Cardiac septum (tissue), 1 donor: ENCODE measurements at places on chromosomes 6 and 20. TPM values are rescaled to one million over a fixed set of nuclear protein-coding genes. Genes with fewer than 3 reads are reported as not detected.

GRCh38 chr6:32603888-32604287 lies 14.2 kb upstream of the HLA-DRB1 start:
- no peak for DNase-seq

The NNAT gene
- not detected for total RNA-seq

DNA sequence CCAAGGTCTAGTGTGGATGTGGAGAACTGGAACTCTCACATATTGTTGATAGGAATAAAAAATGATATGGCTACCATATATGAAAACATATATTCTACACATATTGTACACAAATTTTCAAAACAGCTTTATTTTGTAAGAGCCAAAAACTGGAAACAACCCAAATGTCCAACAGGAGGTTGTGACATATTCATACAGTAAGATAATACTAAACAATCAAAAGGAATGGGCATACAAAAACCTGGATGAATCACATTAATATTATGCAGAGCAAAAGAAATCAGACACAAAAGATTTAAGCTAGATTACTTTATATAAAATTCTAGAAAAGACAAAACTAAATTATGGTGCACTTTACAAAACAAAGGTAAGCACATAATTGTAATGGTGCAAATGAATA lies 223.9 kb downstream of the SIM1 start:
- no peak for DNase-seq

DNA sequence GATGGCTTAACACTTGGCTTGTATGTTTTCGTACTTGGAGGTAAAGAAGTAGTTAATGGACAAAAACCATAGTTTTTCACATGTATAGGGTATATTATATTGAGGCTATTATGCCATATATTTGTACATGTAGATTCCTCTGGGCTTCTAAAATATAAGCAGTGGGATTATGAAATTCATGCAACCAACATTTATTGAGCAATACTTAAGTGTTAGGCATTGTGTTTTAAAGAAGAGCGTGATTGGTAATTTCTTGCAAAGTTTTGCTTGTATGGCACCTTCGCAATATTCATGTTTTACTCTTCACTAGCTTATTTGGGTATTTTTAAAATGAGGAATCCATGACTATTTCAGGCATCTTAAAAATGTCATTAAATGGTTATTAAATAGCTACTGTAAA lies 2.5 kb downstream of the TULP4 start:
- no peak for DNase-seq

The KIF25 gene
- total RNA-seq = 0.24 TPM

DNA sequence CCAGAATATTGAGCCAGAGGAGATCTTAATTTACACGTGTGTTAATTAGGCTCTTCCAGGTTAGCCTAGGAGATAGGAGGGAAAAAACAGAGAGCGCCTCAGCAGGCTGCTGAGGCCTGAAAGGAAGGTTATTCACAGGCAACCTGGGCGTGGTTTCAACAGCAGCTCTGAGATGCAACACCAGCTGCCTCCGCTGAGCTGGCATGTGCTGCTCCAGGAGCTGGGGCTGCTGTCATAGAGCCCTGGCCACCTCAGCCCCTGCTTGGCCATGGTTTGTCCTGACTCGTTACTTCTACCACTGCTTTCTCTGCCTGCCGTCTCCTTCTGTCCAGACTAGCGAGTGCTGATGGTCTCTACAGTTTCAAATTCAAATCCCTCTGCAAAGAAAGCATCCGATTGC lies 32.4 kb upstream of the RPP40 start:
- DNase-seq = no peak

DNA sequence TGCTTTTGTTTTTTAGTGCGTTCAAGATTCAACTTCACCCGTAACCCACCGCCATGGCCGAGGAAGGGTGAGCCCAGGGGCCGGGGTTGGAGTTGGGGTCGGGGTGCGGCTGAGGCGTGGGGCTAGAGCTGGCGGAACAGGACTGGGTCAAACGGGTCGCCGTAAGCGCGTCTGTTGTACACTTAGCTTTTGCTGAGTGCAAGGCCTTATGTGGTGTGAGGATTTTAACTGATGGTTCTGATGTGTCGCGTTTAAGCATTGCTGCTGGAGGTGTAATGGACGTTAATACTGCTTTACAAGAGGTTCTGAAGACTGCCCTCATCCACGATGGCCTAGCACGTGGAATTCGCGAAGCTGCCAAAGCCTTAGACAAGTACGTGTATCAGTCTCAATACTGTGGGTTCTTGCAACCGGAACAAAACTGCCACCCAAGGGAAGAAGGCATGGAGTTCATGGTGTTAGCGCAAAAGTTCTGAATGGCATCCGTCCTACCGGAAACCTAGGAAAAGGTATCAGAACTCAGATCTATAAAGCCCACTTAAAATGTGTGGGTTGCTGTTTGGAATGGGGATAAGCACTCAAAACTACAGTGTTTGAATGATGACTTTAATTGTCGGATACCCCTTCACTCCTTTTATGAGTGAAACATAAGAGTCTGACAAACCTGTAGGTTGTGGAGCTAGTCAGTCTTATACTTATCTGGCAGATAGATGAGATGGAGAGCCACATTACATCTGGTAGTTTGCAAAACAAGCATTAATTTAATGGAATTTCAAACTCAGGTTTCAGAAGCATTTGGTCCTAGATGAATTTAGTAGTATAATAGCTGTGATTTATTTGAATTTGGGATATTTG lies 574 bp downstream of the RPS12 start:
- DNase-seq = no peak
